ENCODE measurements at places on chromosomes 12 and 14.
A peak's percentile ranks its signal among the peaks of the same experiment; 100 is the strongest.

GRCh38 chr12:42017051-42017450 is 127.6 kb downstream of the GXYLT1 start:
- DNase-seq: no peak

- no peak for DNase-seq
Observed at GRCh38 chr12:128079446-128079845, 187.5 kb upstream of the TMEM132C start.

- no peak for DNase-seq
Observed at GRCh38 chr14:25757364-25757763, 707.4 kb upstream of the STXBP6 start.

GRCh38 chr12:50353869-50354593 is 42.4 kb downstream of the FAM186A start:
- no peak for DNase-seq

DNA sequence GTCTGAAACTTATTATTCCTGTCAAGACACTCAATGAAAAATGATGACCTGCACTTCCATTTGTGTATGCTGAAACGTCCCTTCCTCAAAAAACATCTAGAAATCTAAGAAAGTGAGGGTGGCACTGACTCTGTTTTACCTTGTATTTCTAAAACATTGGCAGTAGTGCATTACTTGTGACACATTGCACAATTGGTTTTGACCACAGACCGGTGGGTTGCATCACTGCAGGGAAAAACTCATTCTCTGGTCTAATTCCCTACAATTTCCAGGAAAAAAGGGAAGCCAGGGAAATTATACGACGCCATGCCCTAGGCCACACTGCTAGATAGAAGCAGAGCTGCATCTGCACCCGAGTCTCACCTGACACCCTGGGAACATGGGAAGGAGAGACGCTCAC is 156.7 kb downstream of the NTF3 start:
- no peak for DNase-seq

DNA sequence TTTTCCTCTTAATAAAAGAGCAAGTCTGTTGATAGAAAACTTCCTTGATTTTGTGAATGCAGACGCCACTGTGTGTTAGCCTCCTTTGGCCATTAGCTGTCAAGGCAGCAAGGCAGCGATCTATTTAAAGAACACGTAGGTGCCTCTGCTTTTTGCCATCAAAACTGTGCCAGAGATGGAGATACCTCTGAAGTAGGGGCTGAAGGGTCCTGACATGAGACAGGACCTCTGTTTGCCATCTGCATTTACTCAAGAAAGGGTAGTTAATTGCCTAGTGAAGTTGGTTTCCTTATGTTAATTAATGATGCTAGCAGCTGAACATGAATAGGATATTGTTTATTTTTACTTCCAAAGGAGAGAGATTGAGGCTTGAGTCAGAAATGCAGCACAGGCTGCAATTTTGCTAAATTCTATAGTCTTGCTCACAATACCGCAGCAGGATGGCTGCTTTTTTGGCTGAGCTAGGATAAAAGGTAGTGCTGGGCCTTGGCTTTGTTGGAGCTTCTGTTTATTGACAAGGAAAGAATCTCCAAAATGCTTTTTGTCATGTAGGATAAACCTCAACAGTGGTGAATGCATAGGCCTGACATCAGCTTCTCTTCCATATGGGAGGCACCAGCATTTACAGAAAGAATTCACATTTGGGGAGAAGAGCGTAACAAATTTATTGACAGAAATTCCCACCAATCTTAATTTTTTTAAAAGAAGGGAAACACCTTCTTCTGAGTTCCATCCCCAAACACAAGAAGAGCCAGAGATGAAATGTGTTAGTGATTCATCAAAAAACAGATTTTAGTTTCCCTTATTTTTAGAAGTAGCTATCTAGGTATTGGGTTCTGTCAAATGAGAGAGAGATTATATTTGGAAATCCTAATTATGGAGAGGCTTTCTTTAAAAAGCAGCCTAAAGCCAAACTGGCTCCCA is 13.9 kb upstream of the RPH3A start:
- DNase-seq: no peak

- DNase-seq: no peak
Observed at GRCh38 chr14:104596451-104596918, 8.1 kb downstream of the TMEM179 start.

DNA sequence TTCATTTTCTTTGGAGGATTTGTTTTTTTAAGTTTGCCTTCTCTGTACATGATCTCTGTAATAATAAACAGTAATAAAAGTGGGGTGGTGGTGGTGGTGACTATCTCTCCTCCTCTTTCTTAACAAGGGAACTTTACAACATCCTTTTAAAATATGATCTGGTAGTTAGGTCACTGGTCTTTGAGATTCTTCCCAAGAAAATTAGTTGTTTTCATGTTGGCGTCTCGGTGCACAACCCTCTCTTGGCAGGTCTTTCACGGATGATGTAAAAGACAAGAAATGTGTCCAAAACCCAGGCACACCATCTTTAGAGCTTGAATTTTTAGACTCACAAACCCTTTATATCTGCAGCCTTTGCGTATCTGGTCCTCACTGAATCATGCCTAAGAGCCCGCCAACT is 488.5 kb upstream of the TBX3 start:
- no peak for DNase-seq

- DNase-seq: no peak
Observed at GRCh38 chr12:103161582-103162362, 204.3 kb downstream of the ASCL1 start.

GRCh38 chr12:12282761-12283425 is 16.0 kb upstream of the LRP6 start:
- no peak for DNase-seq

- peak; percentile 39 for DNase-seq
Observed at GRCh38 chr14:24273422-24273998, 2.1 kb upstream of the RABGGTA start.

DNA sequence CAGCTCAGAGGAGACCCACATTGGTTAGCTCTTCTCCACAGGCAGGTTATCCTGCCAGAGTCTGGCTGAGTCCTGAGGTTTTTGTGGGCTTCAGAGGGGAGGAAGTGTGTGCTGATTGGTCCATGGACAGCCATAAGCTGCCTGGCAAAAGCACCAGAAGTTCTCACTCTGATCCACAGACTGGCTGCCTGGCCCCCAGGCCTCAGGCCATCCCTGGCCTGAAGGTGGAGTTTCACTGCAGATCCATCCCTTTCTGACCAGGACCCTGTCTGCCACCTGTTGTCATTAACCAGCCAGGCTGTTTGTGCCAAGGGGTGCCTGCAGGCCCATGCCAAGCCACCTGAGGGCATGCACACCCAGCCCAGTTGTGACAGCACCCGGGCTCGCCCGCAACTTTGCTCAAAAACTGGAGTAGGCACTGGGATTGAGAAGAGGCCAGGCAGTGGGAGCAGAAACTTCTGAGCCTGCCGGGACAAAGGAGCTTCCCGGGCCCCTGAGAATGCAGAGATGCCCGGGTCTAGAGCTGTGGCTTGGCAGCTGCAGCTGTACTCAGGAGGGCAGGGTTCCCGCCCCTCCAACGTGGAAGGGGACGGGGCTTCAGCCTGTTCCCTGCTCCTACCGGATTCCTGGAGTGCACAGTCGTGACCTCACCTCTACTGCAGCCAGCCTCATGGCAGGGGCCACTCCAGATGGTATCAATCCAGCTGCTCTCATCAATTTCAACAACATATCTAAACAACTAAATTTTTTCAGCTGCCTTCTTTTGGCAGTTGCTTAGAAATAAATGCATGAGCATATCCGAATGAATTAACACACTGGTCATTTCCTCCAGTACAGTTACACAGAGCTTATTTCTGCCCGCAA is 1277.3 kb downstream of the SLC16A7 start:
- DNase-seq: no peak

- DNase-seq: no peak
Observed at GRCh38 chr12:65287426-65287825, 8.9 kb downstream of the MSRB3 start.

DNA sequence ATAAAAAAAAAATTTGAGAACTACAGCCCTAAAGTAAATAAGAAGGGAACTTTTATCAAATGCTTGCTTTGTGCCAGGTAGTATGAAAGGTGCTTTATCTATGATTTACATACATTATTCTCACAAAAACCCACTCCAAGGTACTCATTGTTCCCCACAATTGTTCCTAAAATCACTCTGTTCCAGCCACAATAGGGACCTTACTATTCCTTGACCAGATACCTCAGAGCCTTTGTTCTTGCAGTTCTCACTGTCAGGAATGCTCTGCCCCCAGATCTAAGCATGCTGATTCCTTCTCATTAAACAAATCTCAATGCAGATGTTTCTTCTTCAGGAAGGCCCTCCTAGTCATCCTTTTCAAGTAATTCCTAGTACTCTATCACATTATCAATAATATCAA is 60.2 kb downstream of the PPP1R12A start:
- DNase-seq: no peak

- DNase-seq: no peak
Observed at GRCh38 chr14:36738269-36738668, 76.6 kb downstream of the PAX9 start.

GRCh38 chr12:57033431-57033830 is 16.5 kb downstream of the MYO1A start:
- DNase-seq: no peak

- DNase-seq: no peak
Observed at GRCh38 chr12:111182382-111182781, 186.5 kb downstream of the PHETA1 start.

DNA sequence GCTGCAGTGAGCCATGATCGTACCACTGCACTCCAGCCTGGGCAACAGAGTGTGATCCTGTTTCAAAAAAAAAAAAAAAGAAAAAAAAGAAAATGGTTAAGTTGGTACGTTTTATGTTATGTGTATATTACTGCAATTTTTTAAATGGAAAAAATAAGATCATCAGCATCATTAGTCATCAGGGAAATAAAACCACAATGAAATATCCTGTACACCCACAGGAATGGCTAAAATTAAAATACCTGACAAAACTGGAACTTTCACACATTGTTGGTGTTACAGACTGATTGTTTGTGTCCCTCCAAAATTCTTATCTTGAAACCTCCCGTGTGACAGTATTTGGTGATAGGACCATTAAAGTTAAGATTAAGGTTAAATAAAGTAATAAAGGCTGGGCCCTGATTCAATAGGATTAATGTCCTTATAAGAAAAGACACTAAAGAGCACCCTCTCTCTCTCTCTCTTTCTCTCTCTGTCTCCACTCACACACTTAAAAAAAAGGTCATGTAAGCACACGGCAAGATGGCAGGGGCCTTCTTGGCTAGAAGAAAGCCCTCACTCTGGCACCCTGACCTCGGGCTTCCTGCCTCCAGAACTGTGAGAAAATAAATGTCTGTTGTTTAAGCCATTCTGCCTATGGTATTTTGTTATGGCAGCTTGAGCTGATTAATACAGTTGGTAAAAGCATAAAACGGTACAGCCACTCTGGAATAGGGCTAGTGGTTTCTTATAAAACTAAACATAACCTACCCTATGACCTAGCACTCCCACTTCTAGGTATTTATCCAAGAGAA is 48.3 kb upstream of the ZFP36L1 start:
- DNase-seq: no peak

- DNase-seq: no peak
Observed at GRCh38 chr14:77864085-77864484, 64.2 kb downstream of the ADCK1 start.

- peak; percentile 70 for DNase-seq
Observed at GRCh38 chr14:22314183-22314820, 274.7 kb downstream of the DAD1 start.

- no peak for DNase-seq
Observed at GRCh38 chr14:57883061-57883460, 17.2 kb upstream of the SLC35F4 start.

DNA sequence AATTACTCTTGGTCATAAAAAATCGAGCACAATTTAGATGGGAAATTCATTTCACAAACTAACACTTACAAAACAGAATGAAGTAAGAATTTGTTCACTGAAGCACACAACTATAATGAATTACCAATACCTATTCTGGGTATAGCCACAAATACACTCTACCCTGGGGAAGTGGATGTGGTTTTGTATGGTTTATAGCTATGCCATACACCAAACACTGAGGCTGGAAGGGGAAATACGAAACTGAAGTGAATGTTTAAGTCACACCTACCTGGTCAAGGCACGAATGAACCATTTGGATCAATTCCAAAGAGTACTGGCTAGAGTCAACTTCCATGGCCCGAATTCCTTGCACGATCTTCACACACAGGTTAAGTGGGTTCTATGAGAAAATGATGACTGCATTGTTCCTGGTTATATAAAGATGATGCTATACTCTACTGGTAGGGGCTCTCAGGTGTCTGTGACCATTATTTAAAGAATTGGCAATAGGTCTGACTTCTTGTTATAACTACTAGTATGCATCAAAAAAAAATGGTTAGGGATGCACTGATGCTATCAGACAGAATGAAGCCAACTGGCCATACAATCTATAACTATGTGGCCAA is 12.8 kb downstream of the NEK9 start:
- DNase-seq: no peak

DNA sequence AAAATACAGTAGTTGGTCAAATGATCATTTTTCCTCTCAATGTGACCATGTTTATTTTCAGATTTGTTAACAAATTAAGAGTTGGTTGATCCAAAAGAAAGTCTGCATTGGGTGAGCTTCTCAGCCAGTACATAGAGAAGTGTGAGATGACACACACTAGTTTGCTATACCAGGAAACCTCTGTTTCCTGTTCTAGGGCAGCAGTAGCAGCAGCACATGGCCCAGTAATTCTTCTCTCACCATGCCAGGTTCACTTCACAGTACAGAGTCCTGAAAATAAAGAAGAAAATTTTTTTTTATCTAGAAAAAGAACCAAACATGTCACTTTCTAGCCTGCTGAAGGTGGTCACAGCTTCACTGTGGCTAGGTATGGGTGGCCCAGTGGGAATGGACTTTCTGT is 250.2 kb upstream of the OR4E1 start:
- no peak for DNase-seq

DNA sequence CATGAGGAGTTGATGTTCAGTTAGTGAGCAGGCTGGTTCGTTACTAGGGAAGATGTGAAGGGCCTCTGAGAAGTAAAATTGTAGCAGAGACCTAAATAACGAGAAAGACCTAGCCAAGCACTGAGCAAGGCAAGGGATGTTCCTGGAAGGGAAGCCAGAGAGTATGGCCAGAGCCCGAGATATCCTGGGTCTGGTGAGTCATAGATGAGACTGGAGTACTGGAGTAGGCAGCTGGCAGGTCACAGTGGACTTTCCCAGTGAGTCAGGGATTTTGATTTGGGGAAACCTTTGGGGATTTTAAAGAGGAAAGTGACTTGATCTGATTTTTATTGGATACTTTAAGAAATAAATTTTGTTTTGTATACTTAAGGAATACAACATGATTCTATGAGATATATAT is 369.0 kb downstream of the DIO2 start:
- DNase-seq: peak; percentile 14
